ENCODE measurements at places on chromosomes 3 and 15.

DNA sequence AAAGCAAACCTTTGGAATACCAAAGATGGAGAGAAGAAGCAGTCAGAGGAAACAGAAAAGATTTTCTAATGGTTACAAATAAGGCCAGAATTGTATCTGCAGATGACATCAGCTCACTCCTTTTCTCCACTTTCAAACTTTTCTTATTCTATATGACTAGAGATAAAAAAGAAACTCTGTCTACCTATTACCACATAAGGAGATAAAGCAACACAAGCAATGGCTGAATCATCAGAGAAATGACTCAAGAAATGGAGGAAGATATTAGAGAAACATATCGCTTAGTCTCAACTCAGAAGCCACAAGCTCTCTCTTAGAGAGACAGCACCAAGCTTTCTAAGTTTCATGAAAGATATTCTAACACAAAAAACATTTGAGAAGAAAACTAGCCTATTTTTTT is 784.0 kb downstream of the ZPLD1 start:
- no peak for DNase-seq

DNA sequence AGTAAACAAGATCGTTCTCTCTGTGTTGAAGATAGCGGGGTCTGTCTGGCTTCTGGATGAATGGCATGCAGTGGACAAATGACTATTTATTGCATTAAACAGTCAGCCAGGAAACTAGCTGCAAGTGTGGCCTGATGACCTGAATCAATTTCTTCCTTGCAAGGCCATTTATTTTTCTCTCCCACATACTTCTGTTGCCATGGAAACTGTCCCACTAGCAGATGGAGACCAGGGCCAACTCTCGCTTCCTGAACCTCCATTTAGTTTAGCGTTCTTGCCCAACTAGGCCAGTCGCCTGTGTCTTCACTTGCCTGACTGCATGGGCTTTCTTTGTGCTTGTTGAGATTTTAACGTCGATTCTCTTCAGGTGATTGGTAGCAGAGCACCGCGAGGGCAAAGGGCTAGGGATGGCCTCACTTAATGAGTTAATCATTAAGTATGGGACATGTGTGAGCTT is 27.6 kb downstream of the LMCD1 start:
- DNase-seq, result no peak

DNA sequence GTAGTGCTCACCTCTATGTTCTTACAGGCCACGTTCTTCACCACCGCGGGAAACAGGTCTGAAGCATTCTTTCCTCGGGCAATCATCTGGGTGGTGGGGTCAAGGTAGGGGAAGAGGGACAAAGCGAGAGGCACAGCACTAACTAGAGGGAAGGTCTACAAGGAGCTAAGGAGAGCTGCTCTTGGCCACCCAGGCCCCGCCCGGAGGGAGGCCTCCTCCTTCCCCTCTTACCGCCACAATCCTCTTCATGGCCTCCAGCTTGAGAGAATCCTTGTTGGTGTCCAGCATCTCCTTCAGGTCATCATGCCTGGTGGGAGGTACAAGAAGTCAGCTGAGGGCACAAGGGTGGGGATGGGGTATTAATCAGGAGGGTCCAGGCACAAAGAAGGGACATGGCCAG is 20.5 kb downstream of the AP3B2 start:
- DNase-seq, result no peak

- DNase-seq, result no peak
Measured at GRCh38 chr3:42020684-42021307, 58.9 kb upstream of the ULK4 start.

GRCh38 chr15:101444807-101445508 is 44.5 kb downstream of the PCSK6 start:
- no peak for DNase-seq

DNA sequence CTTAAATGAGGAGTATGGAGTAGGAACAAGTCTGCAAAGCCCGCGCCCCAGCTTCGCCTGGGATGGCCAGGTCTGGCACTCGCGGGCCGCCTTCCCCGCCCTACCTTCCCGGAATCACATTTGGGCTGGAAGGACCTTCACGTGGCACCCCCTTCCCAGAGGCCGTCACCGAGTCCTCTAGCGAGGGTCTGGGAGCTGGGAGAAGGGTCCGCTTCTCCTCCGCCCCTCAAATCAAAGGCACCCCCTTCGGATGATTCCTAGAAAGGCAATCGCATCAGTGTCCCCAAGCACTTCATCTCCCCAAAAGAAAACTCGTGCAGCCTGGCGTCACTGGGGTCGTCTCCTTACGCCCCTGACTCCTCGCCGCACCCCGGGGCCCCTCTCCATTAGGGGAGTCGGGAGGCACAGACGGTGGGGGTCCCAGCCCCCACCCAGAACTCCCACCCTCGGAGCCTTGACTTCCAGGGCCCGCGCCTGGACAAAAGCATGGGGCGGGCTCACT is 380 bp downstream of the MYLK start:
- DNase-seq, result no peak

DNA sequence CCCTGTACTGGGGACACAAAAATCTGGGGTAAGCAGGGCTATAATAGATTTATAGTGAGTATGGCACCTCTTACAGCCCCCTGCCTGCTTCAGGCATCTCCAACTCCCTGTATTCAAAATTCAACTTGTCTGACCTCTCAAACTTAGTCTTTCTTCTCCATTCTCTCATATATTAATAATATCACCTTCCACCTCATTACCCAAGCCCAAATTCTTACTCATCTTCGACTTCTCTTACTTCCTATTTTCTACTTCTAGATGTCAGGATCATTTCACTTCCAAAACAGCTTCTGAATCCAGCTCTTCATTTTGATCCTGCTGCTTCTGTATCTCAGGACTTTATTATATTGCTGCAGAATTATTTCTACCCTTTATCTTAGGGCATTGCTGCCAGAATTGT is 290.7 kb downstream of the CHST2 start:
- DNase-seq, result no peak

Data from HEK293T (cell line).